ENCODE measurements at places on chromosomes 12 and 14. TPM values are rescaled to one million over a fixed set of nuclear protein-coding genes. Genes with fewer than 3 reads are reported as not detected.

TOMM20L gene
- total RNA-seq, result not detected

LRRC43 gene
- total RNA-seq, result not detected

DNA sequence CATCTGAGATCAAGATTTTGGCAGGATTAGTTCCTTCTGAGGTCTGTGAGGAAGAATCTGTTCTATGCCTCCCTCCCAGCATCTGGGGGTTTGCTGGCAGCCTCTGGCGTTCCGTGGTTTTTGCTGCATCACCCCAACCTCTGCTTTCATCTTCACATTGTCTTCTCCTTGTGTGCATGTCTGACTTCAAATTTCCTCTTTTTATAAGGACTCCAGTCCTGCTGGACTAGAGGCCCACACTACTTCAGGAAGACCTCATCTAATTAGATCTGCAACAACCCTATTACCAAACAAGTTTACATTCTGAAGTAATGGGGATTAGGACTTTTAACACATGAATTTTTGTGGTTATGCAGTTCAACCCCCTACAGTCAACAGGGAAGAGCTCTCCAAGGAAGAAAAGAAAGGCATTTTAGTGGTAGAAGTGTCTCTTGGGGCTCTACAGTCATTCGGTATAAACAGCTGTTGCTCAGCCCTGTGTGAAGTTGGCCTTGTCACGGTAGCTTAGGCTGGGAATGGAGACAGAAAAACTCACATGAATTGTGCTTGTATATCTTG is 89.7 kb downstream of the CAND1 start:
- no peak for DNase-seq
- H3K27ac ChIP-seq, result no peak overlapping the region
- H3K27me3 ChIP-seq, result no peaks in the 10 kb centered on the region
- H3K4me1 ChIP-seq, result peaks cover 5% of the 10 kb centered on the region

GRCh38 chr12:6747216-6747615 is 5.7 kb downstream of the MLF2 start:
- H3K27me3 ChIP-seq, result no peaks in the 10 kb centered on the region
- no peak overlapping the region for H3K4me3 ChIP-seq
- DNase-seq, result no peak
- peak overlapping the region; percentile 66 for H3K27ac ChIP-seq

SOAT2 gene
- not detected for total RNA-seq

- no peaks in the 10 kb centered on the region for H3K36me3 ChIP-seq
- H3K27ac ChIP-seq, result no peak overlapping the region
- peaks cover 20% of the 10 kb centered on the region for H3K4me1 ChIP-seq
- H3K27me3 ChIP-seq, result peaks cover 24% of the 10 kb centered on the region
These were observed 117.6 kb downstream of the SCARB1 start for GRCh38 chr12:124745891-124746570.

SYNE3 gene
- 104 TPM for total RNA-seq

DNA sequence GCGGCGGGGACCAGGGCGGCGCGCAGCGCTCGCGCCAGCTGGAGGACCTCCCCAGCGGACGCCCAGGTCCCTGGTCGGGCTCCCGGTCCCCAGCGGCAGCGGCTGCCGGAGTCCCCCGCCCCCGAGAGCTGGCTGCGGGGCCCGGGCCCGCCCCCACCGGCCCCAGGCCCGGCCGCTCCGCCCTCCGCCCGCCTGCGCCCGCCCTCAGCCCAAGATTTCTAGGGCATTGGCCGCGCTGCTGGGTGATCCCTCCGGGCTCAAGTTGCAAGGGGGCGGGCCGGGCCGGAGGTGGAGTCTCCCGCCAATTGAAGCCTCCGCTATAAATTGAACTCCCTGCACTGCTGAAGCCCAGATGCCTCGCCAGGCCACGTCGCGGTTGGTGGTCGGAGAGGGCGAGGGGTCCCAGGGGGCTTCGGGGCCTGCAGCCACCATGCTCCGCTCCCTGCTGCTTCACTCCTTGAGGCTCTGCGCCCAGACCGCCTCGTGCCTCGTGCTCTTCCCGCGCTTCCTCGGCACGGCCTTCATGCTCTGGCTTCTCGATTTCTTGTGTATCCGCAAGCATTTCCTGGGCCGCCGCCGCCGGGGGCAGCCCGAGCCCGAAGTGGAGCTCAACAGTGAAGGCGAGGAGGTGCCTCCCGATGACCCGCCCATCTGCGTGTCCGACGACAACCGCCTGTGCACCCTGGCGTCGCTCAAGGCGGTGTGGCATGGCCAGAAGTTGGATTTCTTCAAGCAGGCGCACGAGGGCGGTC is at the start of gene DIO3:
TSS of gene DIO3 (plus strand) at position 351 of the 752 bp plus-strand sequence.
- H3K27me3 ChIP-seq, result peaks cover 54% of the 10 kb centered on the region
- DNase-seq, result no peak
- peaks cover 9% of the 10 kb centered on the region for H3K4me1 ChIP-seq
- H3K4me3 ChIP-seq, result no peak within 1 kb of the TSS

GRCh38 chr12:608413-608812 is 54.8 kb downstream of the NINJ2 start:
- no peak overlapping the region for H3K4me3 ChIP-seq
- peaks cover 19% of the 10 kb centered on the region for H3K4me1 ChIP-seq
- H3K36me3 ChIP-seq, result no peaks in the 10 kb centered on the region
- H3K27me3 ChIP-seq, result no peaks in the 10 kb centered on the region

GRCh38 chr14:24775950-24776349 is 142.0 kb upstream of the GZMB start:
- DNase-seq, result no peak
- no peaks in the 10 kb centered on the region for H3K36me3 ChIP-seq
- no peak overlapping the region for H3K4me3 ChIP-seq
- H3K27me3 ChIP-seq, result peaks cover 25% of the 10 kb centered on the region
- no peaks in the 10 kb centered on the region for H3K4me1 ChIP-seq
- no peak overlapping the region for H3K27ac ChIP-seq

RALGAPA1 gene
- 46.4 TPM for total RNA-seq

- H3K4me1 ChIP-seq, result no peaks in the 10 kb centered on the region
- DNase-seq, result no peak
- H3K4me3 ChIP-seq, result no peak overlapping the region
These were observed 1244.4 kb upstream of the SEL1L start for GRCh38 chr14:82778008-82778590.

PLBD1 gene
- 0.56 TPM for total RNA-seq

GRCh38 chr14:70094106-70094505 is 94.6 kb downstream of the SLC8A3 start:
- H3K27ac ChIP-seq, result no peak overlapping the region
- no peaks in the 10 kb centered on the region for H3K4me1 ChIP-seq
- no peak for DNase-seq
- H3K36me3 ChIP-seq, result no peaks in the 10 kb centered on the region
- no peak overlapping the region for H3K4me3 ChIP-seq

DNA sequence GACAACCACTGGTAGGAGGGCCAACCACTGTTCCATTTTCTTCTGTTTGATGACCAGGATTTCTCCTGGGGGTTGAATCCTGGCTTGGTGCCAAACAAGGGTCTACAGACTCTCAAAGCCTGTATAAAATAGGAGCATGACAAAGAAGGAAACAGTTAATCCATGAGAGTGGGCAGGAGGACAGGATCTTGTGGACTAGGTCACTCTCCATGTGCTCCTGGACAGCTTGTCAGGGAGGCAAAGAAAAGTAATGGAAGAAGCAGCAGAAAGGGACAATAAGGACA is 243.7 kb downstream of the AKAP6 start:
- DNase-seq, result no peak
- no peak overlapping the region for H3K27ac ChIP-seq
- H3K27me3 ChIP-seq, result peaks cover 3% of the 10 kb centered on the region
- peaks cover 2% of the 10 kb centered on the region for H3K4me1 ChIP-seq

- H3K4me3 ChIP-seq, result no peak overlapping the region
- H3K27me3 ChIP-seq, result no peaks in the 10 kb centered on the region
- no peaks in the 10 kb centered on the region for H3K4me1 ChIP-seq
- peaks cover 39% of the 10 kb centered on the region for H3K36me3 ChIP-seq
- DNase-seq, result no peak
These were observed 42.4 kb downstream of the RALGAPA1 start for GRCh38 chr14:35766700-35767082.

- H3K27ac ChIP-seq, result no peak overlapping the region
- H3K36me3 ChIP-seq, result no peaks in the 10 kb centered on the region
- no peak for DNase-seq
- no peaks in the 10 kb centered on the region for H3K4me1 ChIP-seq
- no peak overlapping the region for H3K4me3 ChIP-seq
These were observed 26.3 kb upstream of the ST8SIA1 start for GRCh38 chr12:22360774-22361173.

GRCh38 chr12:71780237-71780822 is 25.7 kb downstream of the RAB21 start:
- H3K27ac ChIP-seq, result peak overlapping the region; percentile 72
- H3K4me1 ChIP-seq, result peaks cover 19% of the 10 kb centered on the region
- no peak for DNase-seq
- H3K4me3 ChIP-seq, result no peak overlapping the region

DNA sequence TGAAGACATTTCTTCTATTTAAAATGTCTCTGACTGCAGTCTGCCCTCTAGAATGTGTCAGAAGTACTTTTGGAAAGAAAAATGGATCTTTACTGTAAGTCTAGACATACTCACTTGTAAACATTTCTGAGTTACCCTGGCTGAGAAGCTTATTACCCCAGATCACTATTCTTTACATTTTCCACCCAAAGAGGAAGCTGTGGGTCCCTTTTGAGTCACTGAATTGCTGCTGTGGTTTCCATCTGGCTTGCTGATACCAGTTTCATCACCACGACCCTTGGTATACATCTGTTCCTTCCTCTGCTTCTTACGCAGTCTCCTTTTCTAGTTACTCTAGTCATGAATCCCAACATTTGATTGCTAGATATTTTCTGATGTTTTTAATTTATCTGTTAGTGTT is 20.2 kb upstream of the CLEC4D start:
- no peak for DNase-seq
- H3K4me1 ChIP-seq, result peaks cover 11% of the 10 kb centered on the region
- no peak overlapping the region for H3K27ac ChIP-seq
- H3K36me3 ChIP-seq, result no peaks in the 10 kb centered on the region
- no peak overlapping the region for H3K4me3 ChIP-seq

TESPA1 gene
- total RNA-seq, result 35.5 TPM

DNA sequence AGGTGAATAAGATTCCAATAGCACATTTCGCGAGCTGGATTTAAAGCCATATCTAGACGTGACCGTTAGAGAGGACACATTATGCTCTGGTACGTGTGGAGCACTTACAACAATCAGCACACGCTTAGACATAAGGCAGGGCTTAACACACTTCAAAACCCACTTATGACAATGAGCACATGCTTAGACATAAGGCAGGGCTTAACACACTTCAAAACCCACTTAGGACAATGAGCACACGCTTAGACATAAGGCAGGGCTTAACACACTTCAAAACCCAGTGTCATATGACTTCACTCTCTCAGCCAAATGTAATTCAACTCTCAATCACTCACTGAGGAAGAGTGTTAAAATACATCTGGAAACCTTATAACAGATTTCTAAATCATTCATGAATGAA is 11.2 kb upstream of the PLD4 start:
- no peaks in the 10 kb centered on the region for H3K36me3 ChIP-seq
- no peak for DNase-seq
- H3K4me1 ChIP-seq, result no peaks in the 10 kb centered on the region
- H3K4me3 ChIP-seq, result no peak overlapping the region
- no peak overlapping the region for H3K27ac ChIP-seq

DNA sequence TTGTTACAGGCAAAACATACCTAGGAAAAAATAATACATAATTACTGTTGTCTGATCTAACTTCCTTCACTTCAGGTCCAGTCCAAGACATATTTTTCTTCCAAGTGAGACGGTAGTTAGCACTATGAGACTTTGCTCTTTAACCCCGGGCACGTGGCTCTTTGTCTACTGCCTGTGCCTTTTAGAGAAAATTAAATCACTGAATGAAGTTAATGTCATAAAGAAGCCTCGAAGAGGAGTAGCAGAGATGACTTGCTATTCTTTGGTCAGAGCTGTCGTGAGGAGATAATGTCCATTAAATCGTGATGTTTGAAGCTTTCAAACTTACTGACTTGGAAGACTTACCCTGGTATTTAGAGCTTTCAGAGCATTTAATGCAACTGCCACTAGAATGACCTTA is 8.7 kb downstream of the TESPA1 start:
- no peak overlapping the region for H3K27ac ChIP-seq
- H3K4me3 ChIP-seq, result no peak overlapping the region
- peaks cover 21% of the 10 kb centered on the region for H3K4me1 ChIP-seq
- no peaks in the 10 kb centered on the region for H3K27me3 ChIP-seq

- peaks cover 37% of the 10 kb centered on the region for H3K4me1 ChIP-seq
- H3K27me3 ChIP-seq, result peaks cover 2% of the 10 kb centered on the region
- H3K4me3 ChIP-seq, result peak overlapping the region; percentile 87
- DNase-seq, result no peak
- H3K27ac ChIP-seq, result peak overlapping the region; percentile 9
These were observed 874 bp downstream of the CDC42BPB start for GRCh38 chr14:103056322-103057027.

DNA sequence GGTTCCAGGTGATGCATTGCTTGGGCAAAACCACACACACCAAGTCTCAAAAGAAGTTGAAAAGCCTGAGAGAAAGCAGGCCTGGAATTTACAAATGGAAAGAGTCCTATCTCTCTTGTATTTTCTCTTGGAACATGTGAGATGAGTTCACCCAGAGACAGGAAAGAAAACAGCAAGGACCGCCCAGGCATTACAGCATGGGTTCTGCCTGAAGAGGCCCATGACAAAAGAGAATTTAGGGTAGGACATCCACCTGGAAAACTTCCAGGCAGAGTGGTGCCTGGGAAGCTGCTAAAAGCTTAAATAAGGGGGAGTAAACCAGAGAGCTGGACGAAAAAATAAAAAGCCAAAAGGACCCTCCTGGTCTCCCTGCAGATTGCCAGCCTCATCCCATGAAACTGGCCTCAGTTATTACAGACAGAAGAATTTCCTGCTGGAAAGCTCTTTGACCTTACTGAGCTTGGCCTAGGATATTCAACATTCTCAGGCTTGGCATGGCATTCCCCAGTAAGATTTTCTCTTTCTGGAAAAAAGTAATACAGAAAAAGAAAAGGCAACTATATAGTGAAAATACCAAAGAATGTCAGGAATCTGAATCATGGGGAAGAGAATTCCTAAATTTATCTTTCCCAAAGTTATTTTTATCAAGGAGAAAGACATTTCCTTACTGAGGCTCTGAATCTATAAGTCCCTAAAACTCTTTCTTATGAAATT is 121.3 kb upstream of the NUDT4 start:
- DNase-seq, result no peak
- no peak overlapping the region for H3K27ac ChIP-seq
- H3K27me3 ChIP-seq, result peaks cover 3% of the 10 kb centered on the region
- H3K4me1 ChIP-seq, result no peaks in the 10 kb centered on the region
- H3K4me3 ChIP-seq, result no peak overlapping the region

Measured in activated B cell treated with CpG ODN at 0.5 μM for 24 hours (primary cell).